ENCODE measurements at places on chromosomes 7 and 10.

DNA sequence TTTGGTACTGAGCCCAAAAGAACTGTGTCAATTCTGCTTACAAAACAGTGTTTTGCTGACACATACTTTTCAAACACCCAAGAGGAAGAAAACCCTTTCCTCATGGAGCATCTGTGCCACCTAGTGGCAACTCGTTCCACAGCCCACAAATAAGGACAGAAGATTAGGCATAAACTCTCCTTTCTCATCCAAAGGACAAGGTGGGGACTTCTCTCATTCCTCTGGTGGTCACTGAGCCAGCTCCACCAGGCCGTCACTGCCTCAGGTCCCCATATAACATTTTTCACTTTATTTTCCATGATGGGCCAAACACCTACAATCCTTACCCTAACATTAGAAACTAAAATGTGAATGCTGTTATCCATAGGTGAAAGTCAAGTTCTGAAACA is 76.9 kb downstream of the RNF216 start:
- DNase-seq, result peak; percentile 64

- no peak for DNase-seq
Measured at GRCh38 chr10:78802431-78802830, 266.3 kb upstream of the ZMIZ1 start.

DNA sequence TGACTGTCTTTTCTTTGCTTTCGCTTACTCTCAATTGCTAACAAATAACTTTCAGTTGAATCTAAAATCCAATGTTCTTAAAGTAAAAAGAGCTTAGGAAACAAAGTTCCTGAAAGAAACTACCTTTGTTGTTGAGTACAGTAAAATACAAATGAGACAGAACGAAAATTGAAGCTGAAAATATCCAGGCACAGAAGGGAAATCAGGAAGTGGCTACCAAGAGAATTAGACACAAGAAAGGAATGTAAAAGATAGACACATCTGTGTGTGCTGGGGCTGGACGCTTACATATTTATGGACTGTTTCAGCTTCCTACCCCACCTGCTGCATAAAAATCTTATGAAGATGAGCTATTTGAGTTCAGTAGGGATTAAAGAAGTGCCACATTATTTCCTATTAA is 161.7 kb upstream of the PLXDC2 start:
- no peak for DNase-seq

GRCh38 chr10:72087969-72088888 is at the start of gene SPOCK2:
Gene SPOCK2, minus strand, starts transcription at chr10:72088551. Its CDS starts 223 bp downstream, at chr10:72088328.
- no peak for DNase-seq

- no peak for DNase-seq
Measured at GRCh38 chr7:105610165-105610930, 29.1 kb upstream of the EFCAB10 start.

DNA sequence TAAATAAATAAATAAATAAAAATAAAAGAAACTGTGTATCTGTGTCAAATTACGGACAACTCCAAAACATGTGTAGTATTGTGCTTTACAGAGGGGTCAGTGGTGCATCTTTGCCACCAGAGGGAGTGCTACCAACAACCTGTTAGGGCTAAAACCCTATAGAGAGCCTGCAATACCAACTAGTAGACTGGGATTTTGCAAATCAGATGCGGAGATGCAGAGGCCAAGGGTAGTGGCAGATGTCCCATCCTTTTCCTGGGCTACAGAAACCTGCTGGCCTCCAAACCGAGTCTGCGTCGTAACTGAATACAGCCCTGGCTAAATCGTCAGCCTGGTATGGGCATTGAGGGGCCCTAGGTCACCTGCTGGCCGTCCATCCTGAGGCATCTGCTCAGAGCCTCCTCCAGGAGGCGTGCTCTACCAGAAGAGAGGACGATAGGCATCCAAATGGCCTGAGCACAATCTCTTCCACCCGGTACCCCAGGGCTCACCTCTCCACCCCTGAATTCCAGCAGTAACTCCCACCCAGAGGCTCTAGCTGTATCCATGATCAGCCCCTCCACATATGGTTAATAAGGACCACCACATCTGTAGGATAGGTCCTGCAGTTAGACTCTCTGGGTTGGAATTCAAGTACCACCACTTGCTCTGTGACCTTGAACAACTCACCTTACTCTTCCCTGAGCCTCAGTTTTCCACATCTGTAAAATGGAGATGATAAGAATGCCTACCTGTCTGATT is 6.2 kb upstream of the RRP12 start:
- peak; percentile 86 for DNase-seq

- DNase-seq, result no peak
Measured at GRCh38 chr7:142804728-142805207, 34.0 kb downstream of the PRSS2 start.

GRCh38 chr7:54960517-54960916 is 58.3 kb upstream of the EGFR start:
- DNase-seq, result no peak

DNA sequence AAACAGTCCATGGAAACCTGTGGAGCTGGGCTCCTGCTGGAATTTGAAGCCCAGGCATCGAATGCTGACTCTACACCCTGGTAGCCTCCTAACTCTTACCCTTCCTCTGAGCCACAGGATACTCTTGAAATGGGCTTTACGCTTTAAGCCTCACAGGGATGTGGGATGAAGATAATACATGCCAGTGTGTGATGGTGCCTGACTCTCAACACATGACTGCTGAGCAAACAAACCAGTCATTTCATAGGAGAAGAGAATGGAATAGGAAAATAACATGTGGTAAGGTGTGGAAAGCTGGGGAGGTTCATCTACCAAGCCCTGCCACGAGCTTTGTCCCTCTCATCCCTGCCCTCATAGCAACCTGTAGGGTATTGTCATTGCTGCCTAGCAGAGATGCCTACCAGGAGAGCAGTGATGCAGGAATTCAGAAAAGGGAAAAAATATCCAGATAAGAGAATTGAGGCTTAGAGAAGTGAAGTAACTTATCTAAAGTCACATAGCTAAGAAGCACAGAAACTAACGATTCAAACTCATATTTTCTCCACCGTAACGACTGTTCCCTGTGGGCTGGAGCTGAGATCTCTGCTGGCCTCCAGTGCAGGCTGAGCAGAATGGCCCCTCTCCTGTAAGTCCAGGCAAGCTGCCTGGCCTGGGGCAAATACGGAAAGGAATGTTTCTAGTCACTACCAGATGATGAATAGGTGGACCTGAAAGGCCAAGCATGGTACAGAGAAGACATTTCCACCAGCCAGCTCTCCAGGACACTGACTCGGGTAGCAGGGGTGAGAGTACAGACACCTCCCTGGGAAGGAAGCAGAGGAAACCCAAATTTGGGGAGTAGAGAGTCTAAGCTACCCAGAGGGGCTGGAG is 90.2 kb upstream of the DUSP5 start:
- peak; percentile 53 for DNase-seq

GRCh38 chr7:73621168-73622063 is 2.9 kb downstream of the MLXIPL start:
- no peak for DNase-seq

DNA sequence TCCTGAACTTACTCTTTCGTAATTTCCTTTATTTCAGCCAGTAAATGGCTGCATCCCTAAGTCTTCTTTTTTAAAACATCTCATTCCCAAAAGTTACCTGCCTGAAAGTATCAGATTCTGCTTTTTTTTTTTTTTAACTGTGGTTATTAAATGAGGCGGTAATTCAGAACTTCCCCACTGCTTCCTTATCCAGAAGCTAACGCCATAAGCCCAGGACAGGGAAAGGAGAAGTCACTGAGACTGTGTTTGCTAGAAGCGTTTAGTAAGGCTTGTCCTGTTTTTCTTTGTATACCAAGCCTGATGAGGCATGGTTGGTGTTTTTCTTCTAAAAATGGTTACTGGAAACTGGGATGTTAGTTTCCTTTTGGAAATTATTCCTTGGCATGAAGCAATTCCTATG is 197.8 kb downstream of the CELF2 start:
- DNase-seq, result no peak

DNA sequence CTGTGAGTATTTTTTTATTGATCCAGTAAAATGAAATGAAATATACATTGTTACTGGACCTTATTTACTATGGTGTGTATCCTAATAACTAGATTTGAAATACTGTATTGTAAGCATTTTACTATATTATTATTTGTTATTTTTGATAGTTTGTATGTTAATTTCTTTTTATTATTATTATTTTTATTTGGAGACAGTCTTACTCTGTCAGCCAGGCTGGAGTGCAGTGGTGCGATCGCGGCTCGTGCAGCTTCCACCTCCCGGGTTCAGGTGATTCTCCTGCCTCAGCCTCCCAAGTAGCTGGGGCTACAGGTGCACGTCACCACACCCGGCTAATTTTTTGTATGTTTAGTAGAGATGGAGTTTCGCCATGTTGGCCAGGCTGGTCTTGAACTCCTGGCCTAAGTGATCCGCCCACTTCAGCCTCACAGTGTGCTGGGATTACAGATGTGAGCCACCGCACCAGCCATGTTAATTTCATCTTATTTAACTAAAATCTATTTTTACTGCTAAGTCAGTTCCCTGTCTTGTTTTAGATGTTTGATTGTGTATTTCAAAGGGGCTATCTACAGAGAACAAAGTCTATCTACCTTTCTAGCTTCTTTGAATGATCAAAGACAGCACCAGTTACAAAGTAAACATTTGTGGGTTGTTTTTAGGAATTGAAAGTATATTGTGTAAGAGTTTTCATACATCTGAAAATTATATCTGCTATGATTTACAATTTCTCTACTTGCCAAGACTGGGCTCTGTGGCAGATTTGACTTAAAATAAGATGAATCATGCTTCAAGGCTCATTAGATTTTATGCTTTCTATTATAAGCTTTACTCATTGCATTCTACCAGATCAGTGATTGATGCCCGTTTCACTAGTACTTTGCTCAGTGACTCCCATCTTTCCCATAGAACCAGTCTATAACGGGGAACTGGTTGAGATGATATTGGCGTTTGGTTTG is 41.6 kb downstream of the CDC123 start:
- DNase-seq, result no peak

GRCh38 chr7:69871213-69871885 is 273.1 kb downstream of the AUTS2 start:
- no peak for DNase-seq

GRCh38 chr7:30348083-30348560 is 63.7 kb downstream of the ZNRF2 start:
- no peak for DNase-seq

- DNase-seq, result no peak
Measured at GRCh38 chr7:44569959-44570358, 3.7 kb downstream of the DDX56 start.

GRCh38 chr10:11036424-11037011 is 18.8 kb downstream of the CELF2 start:
- DNase-seq, result no peak

- DNase-seq, result no peak
Measured at GRCh38 chr10:129280908-129281586, 186.0 kb upstream of the MGMT start.

DNA sequence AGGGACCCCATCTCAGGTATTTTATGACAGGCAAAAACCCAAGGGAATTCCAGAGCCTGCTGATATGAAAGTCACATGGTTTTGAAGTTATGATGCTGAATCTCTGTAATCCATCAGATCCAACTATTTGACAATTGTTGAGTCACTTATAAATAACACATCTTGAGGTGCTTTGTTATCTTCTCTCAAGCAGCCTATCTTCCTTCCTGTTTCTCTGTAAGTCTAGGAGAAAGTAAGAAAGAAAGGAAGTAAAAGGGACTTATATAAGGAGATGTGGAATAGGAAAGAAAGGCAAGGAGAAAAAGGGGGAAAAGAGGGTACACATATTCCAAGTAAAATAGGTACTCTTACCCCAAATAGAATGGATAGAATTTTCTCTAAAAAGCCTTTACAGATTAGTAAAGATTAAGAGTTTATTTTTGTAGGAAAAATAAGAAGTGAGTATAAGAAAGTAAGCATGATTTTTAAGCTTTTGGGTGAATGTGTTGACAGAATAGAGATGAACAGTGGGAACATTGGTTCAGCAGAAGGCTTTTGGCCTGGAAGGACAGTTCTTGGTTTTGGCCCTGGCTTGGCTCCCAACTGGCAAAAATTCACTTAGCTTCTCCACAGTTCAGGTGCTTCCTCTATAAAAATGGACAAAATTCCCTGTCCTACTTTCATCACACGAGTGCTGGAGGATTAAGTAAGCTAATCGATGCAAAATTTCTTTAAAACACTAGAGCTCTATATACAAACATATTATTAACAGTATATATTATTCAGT is 39.6 kb upstream of the ANK3 start:
- no peak for DNase-seq
